ENCODE measurements at places on chromosomes 4 and X.

DNA sequence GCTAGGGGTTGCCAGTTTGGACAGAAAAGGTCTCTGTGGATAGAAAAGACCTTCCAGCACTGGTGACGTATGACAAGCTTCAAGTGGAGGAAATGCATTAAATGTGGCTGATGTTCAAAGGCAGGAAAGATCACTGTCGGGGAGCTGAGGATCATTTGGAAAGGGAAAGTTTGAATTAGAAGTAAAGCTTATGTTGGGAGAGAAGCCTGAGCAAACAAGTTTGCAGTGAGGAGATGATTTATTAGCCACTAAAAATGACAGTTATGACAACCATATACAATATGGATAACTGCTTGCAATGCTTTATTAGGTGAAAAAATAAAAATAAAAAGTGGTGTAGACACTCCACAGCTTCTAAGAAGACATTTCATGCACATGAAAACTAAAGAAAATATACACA lies 135.3 kb upstream of the HS3ST1 start:
- DNase-seq = no peak

DNA sequence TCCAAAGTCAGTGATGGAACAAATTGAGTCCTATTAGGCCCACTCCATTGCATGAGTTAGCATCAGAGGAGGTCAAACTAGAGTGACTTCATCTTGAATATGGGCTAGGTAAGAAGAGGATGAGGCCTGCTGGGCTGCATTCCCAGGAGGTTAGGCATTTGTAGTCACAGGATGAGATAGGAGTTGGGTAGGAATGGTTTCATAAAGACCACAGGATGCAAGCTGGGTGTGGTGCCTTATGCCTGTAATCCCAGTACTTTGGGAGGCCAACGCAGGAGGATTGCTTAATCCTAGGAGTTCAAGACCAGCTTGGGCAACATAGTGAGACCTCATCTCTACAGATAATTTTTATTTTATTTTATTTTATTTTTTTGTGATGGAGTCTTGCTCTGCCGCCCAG lies 26.8 kb downstream of the PDGFRA start:
- DNase-seq = no peak

GRCh38 chr4:119209077-119209476 lies 3.4 kb upstream of the USP53 start:
- DNase-seq = no peak

- no peak for DNase-seq
These were observed 404.6 kb upstream of the FAT1 start for GRCh38 chr4:187128222-187128621.

DNA sequence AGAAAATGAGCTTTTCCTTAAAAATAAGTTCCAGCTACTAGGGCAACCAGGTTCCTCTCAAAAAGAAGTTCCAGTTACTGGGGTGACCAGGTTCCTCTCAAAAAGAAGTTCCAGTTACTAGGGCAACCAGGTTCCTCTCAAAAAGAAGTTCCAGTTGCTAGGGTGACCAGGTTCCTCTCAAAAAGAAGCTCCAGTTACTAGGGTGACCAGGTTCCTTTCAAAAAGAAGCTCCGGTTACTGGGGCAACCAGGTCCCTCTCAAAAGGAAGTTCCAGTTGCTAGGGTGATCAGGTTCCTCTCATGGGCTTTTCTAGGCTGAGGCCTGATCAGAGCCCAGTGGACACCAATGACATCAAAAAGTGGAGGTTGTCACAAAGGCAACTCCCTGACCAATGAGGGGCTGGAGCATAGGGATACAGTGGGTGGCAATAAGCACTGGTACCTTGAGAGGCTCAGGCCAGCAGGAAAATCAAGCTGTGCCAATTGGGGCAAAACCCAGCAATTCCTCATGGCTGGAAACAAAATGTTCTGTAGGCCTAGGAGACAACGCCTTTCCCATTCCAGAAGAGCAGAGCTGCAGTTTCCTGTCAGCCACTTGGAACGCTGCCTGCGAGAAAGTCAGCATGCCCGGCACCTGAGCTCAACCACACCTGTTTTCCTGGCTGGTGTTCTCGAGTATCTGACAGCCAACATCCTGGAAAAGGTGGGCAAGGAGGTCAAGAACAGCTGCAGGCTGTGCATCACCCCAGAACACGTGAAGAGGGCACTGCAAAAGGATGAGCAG lies 12.3 kb upstream of the SYTL5 start:
- no peak for DNase-seq

GRCh38 chr4:145736241-145736831 lies 56.4 kb downstream of the C4orf51 start:
- no peak for DNase-seq

GRCh38 chr4:173171098-173171497 lies 2.5 kb downstream of the GALNT7 start:
- no peak for DNase-seq

- DNase-seq = no peak
These were observed 13.8 kb downstream of the RNF4 start for GRCh38 chr4:2482693-2483092.

DNA sequence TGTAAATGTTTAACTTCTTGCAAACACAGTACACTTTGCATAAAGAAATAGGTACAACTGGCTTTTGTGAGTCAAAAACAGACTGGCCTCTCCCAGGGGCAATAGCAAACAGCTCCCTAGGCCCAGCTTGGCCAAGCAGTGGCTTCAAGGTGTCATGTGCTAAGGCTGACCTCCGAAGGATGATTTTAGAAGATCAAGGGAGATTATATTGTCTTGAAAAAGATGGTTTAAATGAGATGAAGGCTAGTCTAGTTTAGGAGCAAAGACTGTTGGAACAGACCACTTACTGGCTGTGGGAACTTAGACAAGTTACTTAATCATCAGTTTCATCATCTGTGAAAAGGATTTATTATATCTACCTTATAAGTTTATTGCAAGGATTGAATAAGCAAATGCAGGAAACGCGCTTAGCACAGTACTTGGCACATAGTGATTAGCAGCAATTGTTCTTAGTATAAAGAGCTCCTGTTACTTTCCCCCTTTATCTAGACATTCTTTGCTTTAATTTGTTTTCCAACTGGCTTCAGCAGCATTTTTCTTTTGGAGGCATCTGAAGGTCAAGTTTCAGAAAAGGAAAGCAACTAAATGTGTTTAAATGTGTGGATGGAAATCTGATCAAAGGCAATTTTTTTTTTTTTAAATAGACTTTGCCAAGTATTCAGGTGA lies 17.2 kb downstream of the ANXA3 start:
- DNase-seq = no peak

- no peak for DNase-seq
These were observed 99.4 kb upstream of the SPANXC start for GRCh38 chrX:141341743-141342142.
